Esophagus muscularis mucosa (tissue), 4 donors: ENCODE measurements at places on chromosomes 3 and 15. TPM values are rescaled to one million over a fixed set of nuclear protein-coding genes. Genes with fewer than 3 reads are reported as not detected.

RRP9 gene
- total RNA-seq = 20.7 TPM

OR5K2 gene
- not detected for total RNA-seq

- DNase-seq = peak; percentile 93
- H3K27me3 ChIP-seq = no peaks in the 10 kb centered on the region
- H3K4me1 ChIP-seq = peaks cover 18% of the 10 kb centered on the region
- peak overlapping the region; percentile 90 for H3K27ac ChIP-seq
- H3K4me3 ChIP-seq = peak overlapping the region; percentile 76
- no peaks in the 10 kb centered on the region for H3K36me3 ChIP-seq
Observed at GRCh38 chr15:98548139-98548971, 100.0 kb upstream of the IGF1R start.

DNA sequence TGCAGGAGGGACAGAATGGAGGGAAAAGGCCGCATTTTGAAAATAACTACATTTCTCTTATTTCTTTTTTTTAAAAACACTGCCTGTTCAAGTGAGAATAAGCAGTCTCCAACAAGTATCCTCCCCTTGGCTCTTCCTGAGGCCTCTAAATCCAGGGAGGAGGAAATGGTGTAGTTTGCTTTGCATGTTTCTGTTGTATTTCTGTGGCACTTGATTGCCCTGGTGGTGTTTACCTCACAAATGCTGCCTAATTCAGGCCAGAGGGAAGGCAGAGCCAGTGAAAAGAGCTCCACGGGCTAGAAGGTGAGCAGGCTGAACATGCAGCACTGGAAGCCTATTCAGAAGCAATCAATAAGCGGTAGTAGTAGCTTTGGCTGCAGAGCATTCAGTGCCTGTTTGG, 149.3 kb upstream of the ATP11B start:
- DNase-seq = peak; percentile 37
- no peak overlapping the region for H3K27ac ChIP-seq
- no peak overlapping the region for H3K4me3 ChIP-seq

DNA sequence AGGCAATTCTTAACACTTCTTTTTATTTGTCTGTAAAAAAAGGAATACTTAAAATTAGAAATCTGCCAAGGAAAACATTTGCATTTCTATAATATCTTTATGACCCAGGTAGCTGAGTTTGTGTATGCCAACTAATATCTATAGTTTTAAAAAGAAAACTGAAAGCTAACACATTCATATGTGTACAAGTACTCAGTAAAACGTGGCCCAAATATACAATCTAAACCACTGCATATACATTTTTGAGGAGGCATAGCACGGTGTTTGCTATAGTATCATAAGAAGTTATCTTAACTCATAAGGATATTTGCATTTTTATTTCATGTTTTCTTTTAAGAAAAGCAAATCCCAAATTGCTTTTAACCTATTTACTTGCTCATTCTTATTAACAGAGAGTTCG, 172.7 kb downstream of the ZBTB20 start:
- DNase-seq = no peak
- no peak overlapping the region for H3K27ac ChIP-seq
- H3K4me1 ChIP-seq = no peaks in the 10 kb centered on the region
- no peak overlapping the region for H3K4me3 ChIP-seq

GRCh38 chr3:123593381-123593780, 8.5 kb upstream of the HACD2 start:
- H3K36me3 ChIP-seq = no peaks in the 10 kb centered on the region
- no peak for DNase-seq
- no peaks in the 10 kb centered on the region for H3K27me3 ChIP-seq
- H3K4me1 ChIP-seq = peaks cover 7% of the 10 kb centered on the region

DNA sequence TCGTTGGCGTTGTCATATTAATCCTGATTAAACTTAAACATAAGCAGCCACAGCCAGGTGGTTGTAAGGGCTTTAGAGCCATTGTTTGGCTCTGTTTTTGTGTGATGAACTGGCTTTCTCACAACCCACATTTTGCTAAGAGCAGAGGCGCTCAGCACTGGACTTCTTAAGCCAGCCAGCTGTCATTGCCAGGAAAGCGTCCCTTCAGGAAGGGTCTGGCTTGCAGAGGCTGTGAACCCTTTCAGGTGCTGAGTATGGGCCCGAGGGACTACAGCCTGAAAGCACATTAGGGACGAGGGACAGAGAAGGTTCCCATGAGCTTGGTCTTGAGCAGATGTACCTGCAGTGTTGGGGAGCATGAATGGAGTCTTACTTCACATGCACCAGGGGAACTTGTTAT, 112.3 kb downstream of the CHCHD6 start:
- peak; percentile 53 for DNase-seq
- H3K36me3 ChIP-seq = no peaks in the 10 kb centered on the region
- no peaks in the 10 kb centered on the region for H3K27me3 ChIP-seq
- H3K4me3 ChIP-seq = no peak overlapping the region
- H3K27ac ChIP-seq = no peak overlapping the region
- peaks cover 20% of the 10 kb centered on the region for H3K4me1 ChIP-seq

DNA sequence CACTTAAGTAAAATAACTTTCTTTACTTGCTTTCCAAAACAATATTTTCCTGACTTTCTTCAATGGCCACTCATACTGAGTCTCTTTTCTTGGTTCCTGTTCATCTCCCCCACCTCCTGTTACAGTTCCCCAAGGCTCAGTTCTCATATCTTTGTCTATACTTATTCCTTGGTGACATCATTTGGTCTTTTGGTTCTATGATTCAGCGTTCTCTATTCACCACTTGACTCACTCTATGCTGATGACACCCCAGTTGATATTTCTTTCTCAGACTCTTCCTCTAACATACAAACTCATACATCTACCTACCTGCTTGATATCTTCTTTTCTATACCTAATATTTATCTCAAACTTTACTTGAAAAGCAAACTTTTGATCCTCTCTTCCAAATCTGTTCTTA, 85.0 kb upstream of the P3H2 start:
- H3K4me3 ChIP-seq = no peak overlapping the region
- H3K27me3 ChIP-seq = no peaks in the 10 kb centered on the region
- H3K4me1 ChIP-seq = no peaks in the 10 kb centered on the region
- H3K36me3 ChIP-seq = no peaks in the 10 kb centered on the region

DNA sequence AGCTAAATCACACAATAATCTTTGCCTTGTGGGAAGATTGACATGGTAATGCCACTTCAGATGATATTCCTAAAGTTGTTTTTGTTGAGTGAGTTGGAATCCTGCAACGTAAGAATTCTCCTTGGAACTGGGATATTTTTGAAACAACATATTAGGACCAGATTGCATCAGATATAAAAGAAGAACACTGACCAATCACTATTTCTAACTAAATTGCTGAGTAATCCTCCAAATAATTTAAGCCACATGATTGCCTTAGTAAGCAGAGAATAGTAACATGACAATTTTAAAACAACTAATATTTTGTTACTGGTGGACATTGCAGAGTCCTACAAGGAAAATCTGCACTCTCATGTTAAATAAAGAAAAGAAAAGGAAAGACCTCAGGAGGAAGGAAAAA, 353.9 kb upstream of the LMCD1 start:
- no peaks in the 10 kb centered on the region for H3K36me3 ChIP-seq
- H3K27ac ChIP-seq = no peak overlapping the region
- no peak overlapping the region for H3K4me3 ChIP-seq
- DNase-seq = no peak
- no peaks in the 10 kb centered on the region for H3K4me1 ChIP-seq

DNA sequence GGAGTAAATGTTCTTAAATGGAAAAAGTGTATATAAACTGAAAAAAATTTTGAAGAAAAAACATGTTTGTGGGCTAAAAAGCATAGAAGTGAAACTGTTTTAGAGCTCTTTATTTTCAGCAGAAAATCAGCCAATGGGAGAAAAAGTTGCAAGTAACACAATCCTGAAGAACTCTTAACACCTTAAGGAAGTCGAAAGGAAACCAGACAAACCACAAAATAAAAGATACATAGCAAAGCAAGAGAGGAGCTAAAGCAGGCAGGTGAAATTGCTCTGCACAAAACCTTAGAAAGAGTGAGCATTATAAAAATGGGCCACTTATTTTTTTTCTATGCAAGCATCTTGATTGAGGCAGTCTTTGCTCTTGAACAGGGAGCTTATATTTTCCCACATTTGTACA, 300.5 kb downstream of the RAP2B start:
- H3K27me3 ChIP-seq = no peaks in the 10 kb centered on the region
- H3K27ac ChIP-seq = no peak overlapping the region
- H3K4me1 ChIP-seq = no peaks in the 10 kb centered on the region
- no peak overlapping the region for H3K4me3 ChIP-seq

- no peaks in the 10 kb centered on the region for H3K27me3 ChIP-seq
- H3K4me3 ChIP-seq = no peak overlapping the region
- H3K27ac ChIP-seq = no peak overlapping the region
- peaks cover 29% of the 10 kb centered on the region for H3K4me1 ChIP-seq
- no peaks in the 10 kb centered on the region for H3K36me3 ChIP-seq
- DNase-seq = no peak
Observed at GRCh38 chr3:70061096-70061495, 61.6 kb downstream of the SAMMSON start.

DNA sequence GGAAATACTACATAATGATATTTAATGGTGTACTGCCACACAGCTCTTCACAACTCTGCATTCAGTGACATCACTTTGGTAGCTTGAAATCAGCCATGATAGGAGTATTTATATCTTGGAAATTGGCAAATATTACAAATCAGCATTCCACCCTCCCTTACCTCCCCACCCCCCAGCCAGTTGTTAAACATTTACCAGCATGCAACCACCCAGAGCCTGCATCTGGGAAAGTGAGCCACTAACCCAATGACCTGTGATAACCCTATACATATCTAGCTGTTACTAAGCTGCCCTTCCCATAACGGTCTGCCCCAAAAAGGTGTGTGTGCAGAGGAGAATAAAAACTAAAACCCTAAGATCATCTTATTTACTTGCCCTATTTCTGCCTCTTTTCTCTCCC, 44.6 kb upstream of the SATB1 start:
- no peaks in the 10 kb centered on the region for H3K4me1 ChIP-seq
- H3K27ac ChIP-seq = no peak overlapping the region
- DNase-seq = no peak
- H3K4me3 ChIP-seq = no peak overlapping the region
- H3K27me3 ChIP-seq = no peaks in the 10 kb centered on the region

GRCh38 chr15:78695854-78696253, 54.8 kb upstream of the CHRNB4 start:
- no peaks in the 10 kb centered on the region for H3K4me1 ChIP-seq
- peak; percentile 89 for DNase-seq
- H3K27me3 ChIP-seq = no peaks in the 10 kb centered on the region
- no peaks in the 10 kb centered on the region for H3K36me3 ChIP-seq
- no peak overlapping the region for H3K4me3 ChIP-seq
- H3K27ac ChIP-seq = no peak overlapping the region

DNA sequence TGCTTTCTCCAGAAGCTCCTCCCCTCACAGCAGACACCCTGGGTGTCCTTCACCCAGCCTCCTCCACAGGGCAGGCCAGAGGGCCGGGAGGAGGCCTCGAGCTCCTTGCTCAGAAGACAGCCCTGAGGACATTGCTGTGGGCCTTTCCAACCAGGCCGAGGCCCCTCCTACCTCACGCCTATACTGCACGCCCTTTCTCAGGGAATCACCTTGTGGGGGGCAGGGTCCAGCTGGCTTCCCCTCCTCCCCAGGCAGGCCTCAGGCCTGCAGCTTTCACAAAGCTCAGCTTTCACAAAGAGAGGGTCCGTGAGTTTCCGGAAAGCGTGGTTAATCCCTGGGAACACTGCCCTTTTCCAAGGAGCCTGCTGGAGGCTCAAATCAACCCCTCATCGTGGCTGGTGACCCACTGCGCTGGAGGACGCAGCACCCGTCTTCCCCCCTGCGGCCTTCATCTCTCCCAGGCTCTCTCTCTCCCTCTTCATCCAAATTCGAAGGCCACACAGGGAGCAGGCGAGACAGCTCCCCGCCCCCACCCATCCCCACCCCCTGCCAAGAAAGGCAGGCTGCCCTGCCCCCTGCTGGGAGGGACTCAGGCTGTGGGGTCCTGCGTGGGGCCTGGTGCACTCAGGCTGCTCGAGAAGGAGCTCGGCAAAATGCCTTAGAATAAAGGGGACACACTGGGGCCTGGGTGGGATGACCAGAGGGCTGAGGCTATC, 79.4 kb downstream of the OCA2 start:
- H3K4me1 ChIP-seq = no peaks in the 10 kb centered on the region
- DNase-seq = peak; percentile 82
- no peaks in the 10 kb centered on the region for H3K36me3 ChIP-seq

DNA sequence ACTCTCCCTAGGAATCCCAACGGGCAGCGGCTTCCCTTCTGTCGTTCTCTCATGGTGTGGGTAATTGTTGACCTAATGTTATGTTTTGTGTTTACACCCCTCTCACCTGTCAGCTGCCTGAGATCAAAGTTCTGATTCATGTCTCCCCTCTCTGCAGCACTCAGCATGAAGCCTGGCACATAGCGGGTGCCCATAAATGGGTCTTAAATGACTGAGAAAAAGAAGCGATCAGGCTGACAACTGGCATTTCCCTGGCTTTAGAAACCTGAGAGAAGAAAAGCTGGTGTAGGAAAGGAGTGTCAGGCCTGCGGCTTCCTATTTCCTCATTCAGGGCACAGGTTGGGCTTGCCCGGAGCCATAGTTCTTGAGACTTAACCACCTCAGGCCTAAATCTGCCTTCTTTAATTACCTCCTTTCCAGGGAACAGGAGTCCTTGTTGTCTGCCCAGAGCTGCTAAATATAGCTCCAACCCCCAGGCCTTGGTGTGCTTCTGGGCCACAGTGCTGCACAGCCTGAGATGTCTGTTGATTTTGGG, 31.8 kb downstream of the LPP start:
- peak overlapping the region; percentile 72 for H3K27ac ChIP-seq
- no peaks in the 10 kb centered on the region for H3K27me3 ChIP-seq
- DNase-seq = no peak
- H3K4me1 ChIP-seq = peaks cover 96% of the 10 kb centered on the region
